ENCODE measurements at places on chromosomes 1 and 21. TPM values are rescaled to one million over a fixed set of nuclear protein-coding genes. Genes with fewer than 3 reads are reported as not detected.

ZNF593OS gene
- total RNA-seq, result not detected

GBP6 gene
- total RNA-seq, result not detected

ZNF648 gene
- 0.77 TPM for total RNA-seq

RGL1 gene
- 13.3 TPM for total RNA-seq

ZYG11B gene
- 39.5 TPM for total RNA-seq

LCE2C gene
- not detected for total RNA-seq

AK5 gene
- 1.1 TPM for total RNA-seq

HSPA6 gene
- total RNA-seq, result not detected

NOL9 gene
- 52.4 TPM for total RNA-seq

SPATA17 gene
- 2.5 TPM for total RNA-seq

RHBDL2 gene
- total RNA-seq, result not detected

GUCA2A gene
- not detected for total RNA-seq

TRPM2 gene
- total RNA-seq, result not detected

GNAT2 gene
- total RNA-seq, result not detected

- no peak for DNase-seq
These were observed 135.5 kb downstream of the TGFB2 start for GRCh38 chr1:218480588-218481099.

GRCh38 chr1:1067284-1067859 is 6.7 kb downstream of the RNF223 start:
- no peak for DNase-seq

- DNase-seq, result no peak
These were observed 7.5 kb upstream of the FMO3 start for GRCh38 chr1:171083222-171083621.

- no peak for DNase-seq
These were observed 56.9 kb upstream of the EDEM3 start for GRCh38 chr1:184811439-184812111.

GRCh38 chr1:179856296-179856695 is 21.3 kb downstream of the TOR1AIP2 start:
- no peak for DNase-seq

DNA sequence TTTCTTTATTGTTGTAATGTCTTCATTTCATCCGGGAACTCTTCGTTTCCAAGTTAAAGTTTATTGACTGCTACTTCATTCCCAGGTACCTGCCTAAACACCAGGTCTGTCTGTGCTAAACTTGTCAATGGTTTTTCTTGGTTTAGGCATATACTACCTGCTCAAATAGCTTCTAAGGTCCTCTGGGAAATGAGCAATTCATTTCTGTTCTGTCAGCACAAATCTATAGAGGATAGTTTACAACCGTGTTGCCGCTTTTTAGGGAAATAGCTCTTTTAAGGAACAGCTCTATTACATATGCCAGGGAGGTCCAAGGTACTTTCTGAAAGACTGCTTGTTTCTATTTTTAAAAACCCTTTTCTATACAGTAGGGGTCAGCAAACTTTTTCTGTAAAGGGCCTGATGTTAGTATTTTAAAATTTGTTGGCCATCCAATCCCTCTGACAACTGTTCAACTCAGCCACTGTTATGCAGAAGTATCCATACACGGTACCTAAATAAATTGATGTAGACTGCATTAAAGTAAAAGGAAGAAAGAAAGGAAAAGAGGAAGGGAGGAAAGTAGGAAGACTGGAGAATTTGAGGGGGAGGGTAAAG is 222.7 kb upstream of the PTBP2 start:
- DNase-seq, result no peak

GRCh38 chr1:13683206-13683605 is 16.8 kb upstream of the PRDM2 start:
- DNase-seq, result no peak

- DNase-seq, result no peak
These were observed 457.2 kb downstream of the AJAP1 start for GRCh38 chr1:5111581-5111980.

DNA sequence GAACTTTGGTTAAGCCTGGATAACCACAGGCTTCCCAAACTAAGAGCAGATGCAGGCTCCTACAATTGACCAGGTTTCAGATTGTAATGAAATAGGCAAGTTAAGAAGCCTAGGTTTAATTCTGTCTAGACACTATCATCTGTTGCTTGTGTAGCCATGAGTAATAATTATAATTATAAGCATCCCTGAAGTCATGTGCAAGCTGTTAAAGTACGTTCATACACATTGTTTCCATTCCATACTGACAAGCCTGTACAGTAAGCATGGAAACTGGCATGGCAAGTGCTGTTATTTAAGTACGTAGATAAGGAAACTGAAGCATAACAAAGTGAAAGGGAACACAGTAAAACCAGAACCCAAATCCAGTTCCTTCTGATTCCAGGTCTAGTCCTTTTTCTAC is 557.2 kb upstream of the BEND5 start:
- no peak for DNase-seq

- no peak for DNase-seq
These were observed 7.3 kb downstream of the F11R start for GRCh38 chr1:161013488-161014230.

GRCh38 chr1:38326135-38326534 is 279.5 kb upstream of the POU3F1 start:
- no peak for DNase-seq

DNA sequence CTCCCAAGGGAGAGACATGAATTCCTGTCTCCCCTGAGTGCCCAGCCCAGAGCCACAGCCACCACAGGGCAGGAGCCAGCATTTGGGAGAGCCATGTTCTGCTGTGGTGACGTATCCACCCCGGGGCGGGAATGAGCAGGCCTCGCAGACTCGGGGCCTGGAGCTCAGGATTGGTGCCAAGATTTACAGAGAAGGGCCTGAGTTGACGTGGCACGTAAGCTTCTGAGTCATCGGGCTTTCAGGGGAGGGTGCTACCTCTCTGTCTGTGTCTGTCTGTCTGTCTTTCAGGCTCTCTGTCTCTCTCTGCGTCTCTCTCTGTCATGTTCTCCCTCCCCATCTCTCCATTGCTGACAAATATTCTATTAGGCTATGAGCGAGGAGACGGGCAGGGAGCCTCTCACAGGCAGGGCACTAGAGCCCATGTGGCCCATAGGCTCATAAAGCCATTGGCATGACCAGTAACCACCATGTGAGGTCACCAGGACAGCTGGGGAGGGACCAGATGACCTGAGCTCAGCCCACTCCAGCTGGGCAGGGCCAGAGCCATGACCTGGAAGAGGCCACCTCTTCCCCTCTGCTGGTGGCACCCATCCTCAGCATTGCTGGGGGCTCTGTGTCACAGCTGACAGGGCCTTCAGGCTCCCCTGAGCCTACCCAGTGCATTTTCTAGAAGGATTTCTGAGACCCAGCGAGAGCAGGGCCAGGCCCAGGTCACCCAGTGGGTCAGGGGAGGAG is 300.0 kb upstream of the VAMP3 start:
- no peak for DNase-seq

- peak; percentile 14 for DNase-seq
These were observed 142.2 kb upstream of the KRTAP19-8 start for GRCh38 chr21:31180256-31181081.

- no peak for DNase-seq
These were observed at the start of gene MPL for GRCh38 chr1:43337588-43337987. Gene MPL (plus strand): TSS chr1:43337818. CDS start chr1:43337849, 31 bp downstream.

GRCh38 chr1:11485191-11485590 is 6.2 kb downstream of the DISP3 start:
- no peak for DNase-seq

- no peak for DNase-seq
These were observed 36.5 kb downstream of the GIPC2 start for GRCh38 chr1:78081980-78082860.

DNA sequence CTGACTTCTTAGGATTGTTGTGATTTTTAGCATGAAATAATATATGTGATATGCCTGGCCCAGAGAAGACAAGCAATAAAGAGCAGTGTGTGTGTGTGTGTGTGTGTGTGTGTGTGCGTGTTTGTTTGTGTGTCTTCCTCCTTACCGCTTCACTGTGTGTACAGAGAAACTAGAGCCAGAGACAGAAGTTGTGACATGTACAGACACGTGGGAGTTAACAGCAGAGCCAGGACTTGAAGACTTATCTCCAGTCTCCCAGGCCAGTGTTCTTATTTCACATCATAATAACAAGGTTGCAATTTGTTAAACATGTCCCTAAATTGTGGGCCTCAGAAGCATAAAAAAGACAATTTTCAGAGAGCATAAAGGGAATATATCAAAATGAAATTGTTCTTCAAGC is 192.0 kb upstream of the JUN start:
- DNase-seq, result no peak

GRCh38 chr1:50950396-50950795 is 9.7 kb downstream of the FAF1 start:
- DNase-seq, result no peak

All from neural crest cell (in vitro differentiated cells).